ENCODE measurements at places on chromosomes 5 and 9. TPM values are rescaled to one million over a fixed set of nuclear protein-coding genes. Genes with fewer than 3 reads are reported as not detected.

The NMRK1 gene
- 10.5 TPM for total RNA-seq

The PIP5K1B gene
- 2.3 TPM for total RNA-seq

The TMEM174 gene
- not detected for total RNA-seq

The ANXA2R gene
- total RNA-seq, result 1.9 TPM

Measured in activated CD8-positive, alpha-beta memory T cell treated with anti-CD3 and anti-CD28 coated beads for 36 hours (primary cell).